Endothelial cell of umbilical vein (primary cell): ENCODE measurements at places on chromosomes 11 and 22. TPM values are rescaled to one million over a fixed set of nuclear protein-coding genes. Genes with fewer than 3 reads are reported as not detected.

NUCB2 gene
- 114 and 123 TPM in 2 replicates for total RNA-seq

UCP3 gene
- 1.3 and 1.4 TPM in 2 replicates for total RNA-seq

POU2AF2 gene
- not detected in 2 replicates for total RNA-seq

NPAS4 gene
- not detected in 2 replicates for total RNA-seq

FOLR1 gene
- not detected in 2 replicates for total RNA-seq

APIP gene
- total RNA-seq = 25.9 and 26.9 TPM in 2 replicates

TPBGL gene
- not detected in 2 replicates for total RNA-seq

MFRP gene
- not detected in 2 replicates for total RNA-seq

VSTM5 gene
- not detected in 2 replicates for total RNA-seq

RAB39A gene
- not detected in 2 replicates for total RNA-seq

C11orf21 gene
- not detected in 2 replicates for total RNA-seq

GRAMD4 gene
- total RNA-seq = 14.8 and 17.3 TPM in 2 replicates

CD151 gene
- 515 and 605 TPM in 2 replicates for total RNA-seq

SLC15A3 gene
- 1.7 and 4.4 TPM in 2 replicates for total RNA-seq

SCGB1C1 gene
- total RNA-seq = not detected in 2 replicates

MGAT3 gene
- total RNA-seq = not detected in 2 replicates

TENM4 gene
- 0.27 TPM in 1 of 2 replicates, not detected in the other for total RNA-seq

SLC43A3 gene
- 68.9 and 89.4 TPM in 2 replicates for total RNA-seq

OR5B21 gene
- not detected in 2 replicates for total RNA-seq

TMEM191C gene
- 1.2 and 1.5 TPM in 2 replicates for total RNA-seq

MIOX gene
- not detected in 2 replicates for total RNA-seq

DERL3 gene
- 2.4 and 3.4 TPM in 2 replicates for total RNA-seq

OR10A2 gene
- total RNA-seq = not detected in 2 replicates

HBG2 gene
- not detected in 2 replicates for total RNA-seq

WBP2NL gene
- 0.27 TPM in 1 of 2 replicates, not detected in the other for total RNA-seq

ZC3H12C gene
- 14.5 and 14.7 TPM in 2 replicates for total RNA-seq

LIF gene
- total RNA-seq = 0.27 and 0.35 TPM in 2 replicates

PDE3B gene
- total RNA-seq = 1.7 and 1.9 TPM in 2 replicates

MMP8 gene
- not detected in 2 replicates for total RNA-seq

PLEKHB1 gene
- 0.75 TPM in 1 of 2 replicates, not detected in the other for total RNA-seq

TMEM121B gene
- total RNA-seq = 0.33 and 0.37 TPM in 2 replicates

OR6T1 gene
- not detected in 2 replicates for total RNA-seq

OR2AG1 gene
- not detected in 2 replicates for total RNA-seq

KRTAP5-10 gene
- total RNA-seq = not detected in 2 replicates

F2 gene
- not detected in 2 replicates for total RNA-seq

C11orf91 gene
- 1.4 and 2.1 TPM in 2 replicates for total RNA-seq

GALNT18 gene
- 0.18 and 0.32 TPM in 2 replicates for total RNA-seq

SLC6A5 gene
- not detected in 2 replicates for total RNA-seq

SYCE3 gene
- total RNA-seq = not detected in 2 replicates

DEFB131B gene
- total RNA-seq = not detected in 2 replicates

OR4D5 gene
- not detected in 2 replicates for total RNA-seq

SEPTIN3 gene
- 0.18 TPM in 1 of 2 replicates, not detected in the other for total RNA-seq

CHST1 gene
- total RNA-seq = 40.5 and 71.2 TPM in 2 replicates

OR5J2 gene
- total RNA-seq = not detected in 2 replicates

TSSK2 gene
- total RNA-seq = not detected in 2 replicates

CDC42EP2 gene
- 23.4 and 23.9 TPM in 2 replicates for total RNA-seq

ACRV1 gene
- total RNA-seq = not detected in 2 replicates

OR8H1 gene
- not detected in 2 replicates for total RNA-seq

MMP7 gene
- 1.4 TPM in 1 of 2 replicates, not detected in the other for total RNA-seq

FERMT3 gene
- 63.4 and 64.4 TPM in 2 replicates for total RNA-seq
